ENCODE measurements at places on chromosomes 16 and 17. TPM values are rescaled to one million over a fixed set of nuclear protein-coding genes. Genes with fewer than 3 reads are reported as not detected.

The ZNF750 gene
- total RNA-seq = not detected

The C16orf95 gene
- 8.3 TPM for total RNA-seq

The PDIA2 gene
- not detected for total RNA-seq

The KRTAP2-1 gene
- not detected for total RNA-seq

The GEMIN4 gene
- 17.0 TPM for total RNA-seq

The ACE gene
- total RNA-seq = 0.91 TPM

The SAMD14 gene
- total RNA-seq = 36.8 TPM

The PDILT gene
- not detected for total RNA-seq

The CAVIN1 gene
- 510 TPM for total RNA-seq

The VTN gene
- total RNA-seq = 0.97 TPM

The CCL3 gene
- total RNA-seq = not detected

The ALDH3A1 gene
- 1.6 TPM for total RNA-seq

The COL1A1 gene
- 28,023 TPM for total RNA-seq

The GINS2 gene
- total RNA-seq = 5.7 TPM

The CLEC10A gene
- total RNA-seq = not detected

The TANGO6 gene
- 13.4 TPM for total RNA-seq

The ARHGAP44 gene
- total RNA-seq = 4.9 TPM

The CIBAR2 gene
- total RNA-seq = not detected

The CLDN7 gene
- 0.89 TPM for total RNA-seq

The MAP2K3 gene
- 33.1 TPM for total RNA-seq

The CWC25 gene
- total RNA-seq = 17.2 TPM

The KRTAP3-1 gene
- total RNA-seq = not detected

The KRT33B gene
- total RNA-seq = not detected

The UBE2Z gene
- 100 TPM for total RNA-seq

The CDK3 gene
- 9.6 TPM for total RNA-seq

The TP53TG3C gene
- total RNA-seq = not detected

The TEX19 gene
- total RNA-seq = not detected

The AANAT gene
- total RNA-seq = not detected

The DNAH3 gene
- total RNA-seq = not detected

The GAS2L2 gene
- not detected for total RNA-seq

The GLIS2 gene
- 58.6 TPM for total RNA-seq

The IL17C gene
- not detected for total RNA-seq

The MT1A gene
- not detected for total RNA-seq

The PPP1R27 gene
- total RNA-seq = 0.62 TPM

The KRTAP9-8 gene
- total RNA-seq = not detected

The KIF2B gene
- not detected for total RNA-seq

The PRKCB gene
- not detected for total RNA-seq

The CHTF18 gene
- total RNA-seq = 25.4 TPM

The TMEM106A gene
- 9.0 TPM for total RNA-seq

The CORO1A gene
- 3.2 TPM for total RNA-seq

The TERB1 gene
- 0.18 TPM for total RNA-seq
